Stomach (tissue), 19 donors: ENCODE measurements at places on chromosomes 11 and 22. TPM values are rescaled to one million over a fixed set of nuclear protein-coding genes. Genes with fewer than 3 reads are reported as not detected.

NCR3LG1 gene
- total RNA-seq: 4.2 TPM

TXN2 gene
- total RNA-seq: 279 TPM

SCO2 gene
- total RNA-seq: not detected

SHISAL1 gene
- total RNA-seq: 3.3 TPM

PHOX2A gene
- not detected for total RNA-seq

MAP6 gene
- total RNA-seq: 27.2 TPM
